ENCODE measurements at places on chromosomes 7 and 10. TPM values are rescaled to one million over a fixed set of nuclear protein-coding genes. Genes with fewer than 3 reads are reported as not detected.

SGCE gene
- 15.5 TPM for polyA plus RNA-seq

UNCX gene
- polyA plus RNA-seq: not detected

GNG11 gene
- polyA plus RNA-seq: 37.7 TPM

NOBOX gene
- polyA plus RNA-seq: not detected

CARD11 gene
- 0.15 TPM for polyA plus RNA-seq

NCF1 gene
- polyA plus RNA-seq: 1.0 TPM

ANKRD61 gene
- polyA plus RNA-seq: 0.19 TPM

ERLIN1 gene
- polyA plus RNA-seq: 13.7 TPM

FZD8 gene
- polyA plus RNA-seq: 1.9 TPM

WEE2 gene
- polyA plus RNA-seq: not detected

PLEKHS1 gene
- polyA plus RNA-seq: not detected

NAT16 gene
- polyA plus RNA-seq: not detected

PKD1L1 gene
- polyA plus RNA-seq: 1.3 TPM

MYO3A gene
- polyA plus RNA-seq: not detected

PDZD7 gene
- polyA plus RNA-seq: 0.27 TPM

SLC25A40 gene
- polyA plus RNA-seq: 6.0 TPM

RBP4 gene
- 19.5 TPM for polyA plus RNA-seq

CACNA2D1 gene
- polyA plus RNA-seq: 13.5 TPM

PDE6C gene
- not detected for polyA plus RNA-seq

HTR5A gene
- not detected for polyA plus RNA-seq

SEMA3E gene
- not detected for polyA plus RNA-seq

ASAH2B gene
- 1.6 TPM for polyA plus RNA-seq

DRGX gene
- polyA plus RNA-seq: not detected

TFR2 gene
- polyA plus RNA-seq: 0.08 TPM

SEC61G gene
- polyA plus RNA-seq: 240 TPM

PANK1 gene
- polyA plus RNA-seq: 8.4 TPM

CABCOCO1 gene
- polyA plus RNA-seq: not detected

MACC1 gene
- polyA plus RNA-seq: not detected

SFRP4 gene
- 0.65 TPM for polyA plus RNA-seq

GRM8 gene
- polyA plus RNA-seq: 0.24 TPM

AQP1 gene
- 220 TPM for polyA plus RNA-seq

RAMP3 gene
- 47.5 TPM for polyA plus RNA-seq

NEUROG3 gene
- polyA plus RNA-seq: not detected

GRK5 gene
- 13.1 TPM for polyA plus RNA-seq

C7orf57 gene
- polyA plus RNA-seq: 0.03 TPM

FKBP6 gene
- polyA plus RNA-seq: not detected

MAGI2 gene
- 2.2 TPM for polyA plus RNA-seq

FGF8 gene
- polyA plus RNA-seq: not detected

CPN1 gene
- polyA plus RNA-seq: not detected

ANXA8 gene
- polyA plus RNA-seq: not detected

KCP gene
- 0.23 TPM for polyA plus RNA-seq

PCGF5 gene
- 86.3 TPM for polyA plus RNA-seq

SORBS1 gene
- 380 TPM for polyA plus RNA-seq

SUMF2 gene
- polyA plus RNA-seq: 42.4 TPM
